PC-3 (cell line): ENCODE measurements at places on chromosomes 2 and 18. TPM values are rescaled to one million over a fixed set of nuclear protein-coding genes. Genes with fewer than 3 reads are reported as not detected.

COLEC12 gene
- 0.04 TPM in 1 of 2 replicates, not detected in the other for total RNA-seq

PAX3 gene
- total RNA-seq = not detected in 2 replicates

POTEJ gene
- not detected in 2 replicates for total RNA-seq

GRCh38 chr2:62465741-62466502 lies 40.1 kb downstream of the TMEM17 start:
- no peak overlapping the region for H3K27ac ChIP-seq
- no peaks in the 10 kb centered on the region for H3K27me3 ChIP-seq
- no peak overlapping the region for H3K4me3 ChIP-seq
- peaks cover 8% of the 10 kb centered on the region; the same call in 1 of the 2 replicates for H3K4me1 ChIP-seq
- no peaks in the 10 kb centered on the region for H3K36me3 ChIP-seq
- DNase-seq = no peak

ASXL3 gene
- not detected in 2 replicates for total RNA-seq

LINC00305 gene
- not detected in 2 replicates for total RNA-seq

DLGAP1 gene
- not detected in 2 replicates for total RNA-seq

GLI2 gene
- 4.0 and 30.3 TPM in 2 replicates for total RNA-seq

GRCh38 chr2:174759381-174760065 lies 4.7 kb downstream of the CHRNA1 start:
- no peak overlapping the region for H3K27ac ChIP-seq
- no peaks in the 10 kb centered on the region for H3K36me3 ChIP-seq
- no peak for DNase-seq
- no peaks in the 10 kb centered on the region for H3K27me3 ChIP-seq
- no peak overlapping the region for H3K4me3 ChIP-seq
- peaks cover 22% of the 10 kb centered on the region for H3K4me1 ChIP-seq

- no peaks in the 10 kb centered on the region for H3K4me1 ChIP-seq
- H3K27ac ChIP-seq = no peak overlapping the region
- no peak overlapping the region for H3K4me3 ChIP-seq
- H3K27me3 ChIP-seq = no peaks in the 10 kb centered on the region
- no peak for DNase-seq
Observed at GRCh38 chr2:186852508-186852907, 3.5 kb upstream of the ZSWIM2 start.

GRCh38 chr2:175449616-175450015 lies 268.1 kb upstream of the ATP5MC3 start:
- H3K4me1 ChIP-seq = no peaks in the 10 kb centered on the region
- H3K4me3 ChIP-seq = no peak overlapping the region
- peaks cover 30% of the 10 kb centered on the region for H3K27me3 ChIP-seq
- H3K27ac ChIP-seq = no peak overlapping the region
- no peak for DNase-seq
- no peaks in the 10 kb centered on the region for H3K36me3 ChIP-seq

GRCh38 chr2:240302933-240303595 lies 132.4 kb upstream of the GPC1 start:
- H3K4me3 ChIP-seq = no peak overlapping the region
- H3K4me1 ChIP-seq = no peaks in the 10 kb centered on the region
- no peaks in the 10 kb centered on the region for H3K36me3 ChIP-seq
- no peak overlapping the region for H3K27ac ChIP-seq
- peaks cover 14% of the 10 kb centered on the region; the same call in 1 of the 2 replicates for H3K27me3 ChIP-seq
- DNase-seq = no peak

DNA sequence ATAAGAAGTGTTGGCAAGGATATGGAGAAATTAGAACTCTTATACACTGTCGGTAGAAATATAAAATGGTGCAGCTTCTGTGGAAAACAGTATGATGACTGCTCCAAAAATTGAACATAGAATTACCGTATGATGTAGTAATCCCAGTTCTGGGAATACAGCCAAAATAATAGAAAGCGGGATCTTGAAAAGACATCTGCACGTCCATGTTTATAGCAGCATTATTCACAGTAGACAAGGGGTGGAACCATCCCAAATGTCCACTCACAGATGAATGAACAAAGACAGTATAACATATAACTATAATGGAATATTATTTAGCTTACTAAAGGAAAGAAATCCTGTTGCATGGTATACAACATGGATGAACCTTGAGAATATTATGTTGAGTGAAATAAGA lies 257.7 kb downstream of the TDRD15 start:
- H3K36me3 ChIP-seq = no peaks in the 10 kb centered on the region
- no peak overlapping the region for H3K27ac ChIP-seq

EMILIN2 gene
- 17.1 and 24.5 TPM in 2 replicates for total RNA-seq

GRCh38 chr18:62420151-62420512 lies 95.0 kb downstream of the TNFRSF11A start:
- no peaks in the 10 kb centered on the region for H3K27me3 ChIP-seq
- no peaks in the 10 kb centered on the region for H3K36me3 ChIP-seq
- peak; percentile 65 for DNase-seq
- H3K4me3 ChIP-seq = peak overlapping the region; percentile 22; the same call in 1 of the 2 replicates
- H3K27ac ChIP-seq = peak overlapping the region; percentile 97

- DNase-seq = peak; percentile 39
- no peaks in the 10 kb centered on the region for H3K4me1 ChIP-seq
- H3K36me3 ChIP-seq = no peaks in the 10 kb centered on the region
- no peak overlapping the region for H3K4me3 ChIP-seq
Observed at GRCh38 chr2:42076357-42077225, 28.8 kb downstream of the PKDCC start.

DNA sequence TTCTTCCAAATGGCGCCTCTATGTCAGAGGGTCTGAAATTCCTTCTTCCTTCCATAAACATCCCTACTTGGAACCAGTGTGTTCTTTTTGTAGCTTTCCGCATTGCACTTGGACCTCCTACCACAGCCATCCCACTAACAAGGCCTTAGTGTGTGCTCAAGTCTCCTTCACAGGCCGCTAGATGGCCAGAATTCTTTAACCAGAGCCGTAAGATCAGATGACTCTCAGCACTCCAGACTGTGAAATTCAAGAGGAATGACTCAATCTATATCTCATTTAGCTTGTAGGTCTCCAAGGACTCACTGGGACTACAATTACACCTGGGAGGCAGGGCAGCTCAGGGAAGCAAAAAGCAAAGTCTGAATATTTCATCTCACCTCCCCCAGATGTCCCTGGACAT lies 298.9 kb downstream of the EIPR1 start:
- no peak overlapping the region for H3K27ac ChIP-seq
- H3K36me3 ChIP-seq = no peaks in the 10 kb centered on the region
- H3K4me1 ChIP-seq = no peaks in the 10 kb centered on the region
- H3K4me3 ChIP-seq = no peak overlapping the region
- DNase-seq = peak; percentile 48
- peaks cover 62% of the 10 kb centered on the region for H3K27me3 ChIP-seq

SPC25 gene
- total RNA-seq = 11.1 and 19.9 TPM in 2 replicates

DNA sequence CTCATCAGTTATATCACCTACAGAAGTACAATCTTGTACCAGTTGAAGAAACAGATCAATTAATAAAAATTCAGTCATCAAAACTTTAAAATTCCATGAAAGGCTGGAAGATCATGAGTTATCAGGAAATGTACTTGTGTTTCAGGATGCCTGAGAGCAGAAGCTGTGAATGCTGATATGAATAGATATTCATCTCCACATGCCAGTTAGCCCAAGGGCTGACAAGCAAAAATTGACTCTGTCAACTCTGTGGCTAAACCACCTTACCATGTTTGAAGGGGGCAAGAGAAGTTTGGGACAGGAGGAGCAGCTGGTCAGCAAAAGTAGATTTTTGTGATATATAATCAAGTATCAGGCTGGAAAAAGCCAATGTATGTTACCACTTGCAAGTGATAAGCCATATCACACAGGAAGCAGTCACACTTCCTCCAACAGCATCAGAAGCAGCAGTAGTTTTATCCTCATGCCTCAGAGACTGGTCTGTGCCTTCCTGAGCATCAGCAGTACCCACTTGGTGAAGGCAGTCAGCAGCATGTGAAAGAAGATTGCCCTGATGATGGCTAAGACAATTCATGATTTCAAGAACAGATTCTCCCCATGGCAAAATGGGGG lies 328.2 kb upstream of the CNTNAP5 start:
- DNase-seq = no peak
- no peaks in the 10 kb centered on the region for H3K27me3 ChIP-seq
- H3K4me3 ChIP-seq = no peak overlapping the region
- H3K4me1 ChIP-seq = no peaks in the 10 kb centered on the region
